ENCODE measurements at places on chromosomes 13 and 19.

DNA sequence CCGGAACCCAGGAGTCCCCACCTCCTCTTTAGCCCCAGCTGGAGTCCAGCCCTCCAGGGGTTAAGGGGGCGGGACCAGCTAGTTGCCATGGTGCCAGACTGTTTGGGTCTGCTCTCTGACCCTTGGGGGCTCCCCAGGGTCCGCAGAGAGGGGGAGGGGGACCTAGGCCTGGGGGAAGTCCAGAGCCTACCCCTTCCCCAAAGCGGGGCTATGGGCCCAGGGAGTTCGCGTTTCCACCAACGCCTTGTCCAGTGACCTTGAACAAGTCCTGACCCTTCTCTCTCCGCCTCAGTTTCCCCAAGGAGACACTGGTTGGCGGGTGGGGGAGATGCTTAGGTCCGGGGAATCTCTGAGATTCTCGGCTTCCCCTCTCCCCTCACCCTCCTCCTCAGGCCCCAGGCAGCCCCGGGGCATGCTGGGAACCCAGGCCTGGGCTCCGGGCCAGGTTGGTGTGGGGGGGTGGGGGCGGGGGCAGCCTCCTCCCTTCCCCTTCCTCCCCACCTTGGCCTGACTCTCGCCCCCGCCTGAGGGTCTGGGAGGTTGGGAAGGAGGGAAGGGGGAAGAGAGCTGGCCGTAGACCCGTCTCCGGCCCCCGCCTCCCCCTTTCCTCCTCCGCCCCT lies 2.6 kb upstream of the SPACA6 start:
- peak; percentile 90 for DNase-seq

DNA sequence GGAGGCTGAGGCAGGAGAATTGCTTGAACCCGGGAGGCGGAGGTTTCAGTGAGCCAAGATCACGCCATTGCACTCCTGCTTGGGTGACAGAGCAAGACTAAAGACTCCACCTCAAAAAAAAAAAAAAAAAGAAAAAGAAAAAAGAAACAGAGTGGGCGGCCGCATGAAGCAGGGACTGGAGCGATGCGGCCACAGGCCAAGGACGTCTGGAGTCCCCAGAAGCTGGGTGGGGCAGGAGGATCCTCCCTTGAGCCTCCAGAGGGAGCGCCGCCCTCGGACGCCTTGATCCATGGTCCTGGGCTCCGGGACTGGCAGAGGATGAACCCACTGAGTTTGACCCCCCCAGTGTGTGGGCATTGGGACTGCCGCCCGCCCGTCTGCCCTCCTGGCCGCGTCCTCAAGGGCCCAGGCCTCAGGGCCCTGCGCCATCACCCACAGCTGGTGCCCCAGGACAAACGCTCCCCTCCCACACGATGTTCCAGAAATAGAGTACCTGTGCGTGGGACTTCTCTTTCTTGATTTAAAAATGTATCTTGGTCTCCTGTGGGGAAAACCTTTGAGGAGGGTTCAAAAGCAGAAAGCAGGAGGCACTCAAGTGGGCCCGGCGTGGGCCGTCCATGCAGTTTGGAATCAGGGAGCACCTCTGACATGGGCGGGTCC lies 15.5 kb downstream of the BTBD2 start:
- DNase-seq, result no peak

GRCh38 chr19:57263244-57263741 lies 17.0 kb upstream of the ZNF460 start:
- no peak for DNase-seq

DNA sequence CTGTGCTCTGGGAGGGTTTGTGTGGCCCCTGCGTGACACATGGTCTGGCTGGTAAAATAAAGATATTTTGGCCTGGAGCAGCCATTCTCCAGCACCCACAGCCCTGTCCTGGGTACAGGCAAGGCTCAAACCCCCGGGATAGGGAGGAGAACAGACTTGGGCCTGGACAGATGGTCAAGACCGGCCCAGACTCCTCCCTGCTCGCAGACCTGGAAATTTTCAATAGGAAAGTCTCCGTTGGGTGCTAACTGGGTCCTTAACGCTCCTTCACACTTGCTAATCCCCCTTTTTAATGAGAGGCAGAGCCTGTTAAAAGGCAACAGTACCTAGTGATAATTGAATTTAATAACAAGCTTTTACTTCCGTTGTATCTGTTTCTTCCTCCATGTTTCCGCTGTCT lies 2.5 kb downstream of the PALM start:
- DNase-seq, result no peak

DNA sequence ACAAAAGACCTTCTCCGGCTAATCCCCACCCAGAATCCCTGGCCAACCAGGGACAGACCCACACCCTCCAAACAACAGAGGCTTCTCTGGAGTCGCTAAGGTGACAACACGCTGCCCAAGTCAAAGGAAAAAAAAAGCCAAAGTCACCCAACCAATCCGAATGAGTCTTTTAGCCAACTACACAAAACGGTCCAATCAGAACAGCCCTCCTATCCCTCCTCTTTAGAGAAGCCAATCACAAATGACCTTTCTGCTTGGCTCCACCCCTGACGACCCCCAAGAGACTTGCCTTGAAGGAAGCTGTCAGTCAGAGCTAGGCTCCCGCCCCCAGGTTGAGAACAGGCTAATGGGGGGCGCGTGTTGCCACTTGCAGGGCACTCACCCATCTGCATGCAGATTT lies 6.6 kb upstream of the FBXW9 start:
- DNase-seq, result peak; percentile 78

GRCh38 chr13:111423168-111423785 lies 102.8 kb downstream of the TEX29 start:
- DNase-seq, result no peak

DNA sequence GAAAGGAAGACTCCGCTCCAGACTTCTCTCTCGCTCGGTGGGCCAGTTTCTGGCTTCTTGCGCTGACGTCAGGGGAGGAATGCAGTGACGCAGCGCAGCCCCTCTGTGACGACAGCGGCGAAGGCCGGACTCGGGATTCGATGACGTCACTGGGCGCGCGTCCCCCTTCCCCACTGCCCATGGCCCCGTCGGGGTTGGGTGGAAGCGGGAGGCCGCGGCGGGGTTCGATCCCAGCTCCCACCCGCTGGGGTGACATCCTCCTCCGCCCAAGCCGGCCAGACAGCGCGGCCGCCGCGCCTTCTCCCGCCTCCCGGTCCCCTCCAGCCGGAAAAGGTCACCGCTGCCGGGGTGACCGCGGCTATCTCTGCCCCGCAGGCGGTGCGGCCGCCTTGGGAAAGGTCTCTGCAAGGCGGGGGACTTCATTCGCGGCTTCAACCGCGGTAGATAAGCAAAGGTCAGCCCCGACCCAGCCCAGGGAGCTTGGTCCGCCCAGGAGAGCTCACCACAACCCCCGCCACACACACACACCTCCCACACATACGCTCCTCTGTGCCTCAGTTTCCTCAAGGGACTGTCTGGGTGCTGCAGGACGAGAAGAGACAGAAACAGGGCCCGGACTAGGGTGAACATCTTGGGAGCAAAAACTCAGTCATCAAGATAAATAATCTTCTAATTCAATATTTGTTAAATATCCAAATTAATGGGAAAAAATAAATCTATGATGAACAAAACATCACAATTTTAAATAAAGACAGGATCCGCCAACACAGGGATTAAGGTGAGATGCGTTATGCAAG lies 844 bp upstream of the RFX1 start:
- peak; percentile 93 for DNase-seq

DNA sequence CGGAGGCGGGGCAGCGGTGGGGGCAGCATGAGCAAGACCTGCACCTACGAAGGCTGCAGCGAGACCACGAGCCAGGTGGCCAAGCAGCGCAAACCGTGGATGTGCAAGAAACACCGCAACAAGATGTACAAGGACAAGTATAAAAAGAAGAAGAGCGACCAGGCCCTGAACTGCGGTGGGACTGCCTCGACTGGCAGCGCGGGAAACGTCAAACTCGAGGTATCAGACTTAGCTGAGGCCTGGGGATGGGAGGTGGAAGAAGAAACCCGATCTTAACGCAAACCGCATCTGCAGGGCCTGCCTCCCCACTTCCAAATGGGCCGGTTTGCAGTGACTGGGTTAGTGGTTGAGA lies 693 bp downstream of the RFXAP start:
- DNase-seq, result no peak

GRCh38 chr19:36420961-36421748 lies 2.7 kb upstream of the ZFP82 start:
- DNase-seq, result peak; percentile 55

DNA sequence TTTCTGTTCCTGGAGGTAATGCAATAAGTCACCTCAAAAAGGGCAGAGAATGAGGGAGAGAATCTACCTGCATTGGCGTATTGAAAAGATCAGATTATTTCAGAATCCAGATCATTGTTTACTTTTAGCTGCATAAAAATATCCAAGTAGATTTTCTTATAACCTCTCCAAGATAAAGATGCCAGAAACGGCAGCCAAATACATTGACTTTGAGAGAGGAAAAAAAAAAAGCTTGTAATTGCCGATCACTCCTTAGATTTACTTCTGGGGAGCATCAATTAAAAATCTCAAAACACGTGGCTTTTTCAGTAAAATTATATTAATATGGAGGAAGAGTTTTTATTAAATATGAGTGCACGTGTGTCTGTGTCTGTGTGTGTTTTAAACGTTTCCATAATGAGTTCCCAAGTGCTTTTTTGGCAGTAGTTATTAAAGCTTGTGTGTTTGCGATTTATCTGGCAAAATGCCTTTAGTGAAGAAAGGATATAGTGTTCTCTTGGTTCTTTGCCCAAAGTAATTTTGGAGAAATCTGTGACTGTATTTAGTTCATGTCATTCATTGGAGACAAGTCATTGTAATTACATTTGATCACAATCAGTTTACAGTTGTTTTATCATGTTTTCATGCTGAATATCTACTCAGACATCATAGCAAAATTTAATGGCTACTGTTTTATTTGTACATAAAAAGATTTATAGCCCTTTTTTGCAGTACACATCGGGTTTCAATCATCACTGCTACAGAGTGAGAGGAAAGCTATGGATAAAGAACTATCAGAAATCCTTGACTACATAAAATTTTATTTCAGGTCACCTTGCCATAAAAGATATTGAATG lies 176.1 kb downstream of the TM9SF2 start:
- DNase-seq, result no peak

DNA sequence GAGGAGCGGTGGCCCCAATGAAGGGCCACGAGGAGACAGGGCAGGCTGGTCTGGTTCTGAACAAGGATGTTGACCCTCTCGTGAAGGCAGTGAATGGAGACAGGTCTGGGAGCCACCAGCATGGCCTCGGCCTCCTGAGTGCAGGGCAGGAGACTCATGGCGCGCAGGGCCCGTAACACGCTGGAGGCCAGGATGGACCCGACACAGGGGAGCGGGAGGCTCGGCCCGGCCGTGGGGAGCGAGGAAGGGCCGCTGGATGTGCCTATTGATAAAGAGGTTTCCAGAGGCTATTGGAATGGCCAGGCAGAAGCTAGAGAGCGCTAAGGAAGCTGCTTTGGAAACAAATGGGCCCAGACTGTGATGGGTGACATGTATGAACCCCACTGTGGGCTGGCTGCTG lies 132.5 kb downstream of the STK24 start:
- DNase-seq, result no peak

DNA sequence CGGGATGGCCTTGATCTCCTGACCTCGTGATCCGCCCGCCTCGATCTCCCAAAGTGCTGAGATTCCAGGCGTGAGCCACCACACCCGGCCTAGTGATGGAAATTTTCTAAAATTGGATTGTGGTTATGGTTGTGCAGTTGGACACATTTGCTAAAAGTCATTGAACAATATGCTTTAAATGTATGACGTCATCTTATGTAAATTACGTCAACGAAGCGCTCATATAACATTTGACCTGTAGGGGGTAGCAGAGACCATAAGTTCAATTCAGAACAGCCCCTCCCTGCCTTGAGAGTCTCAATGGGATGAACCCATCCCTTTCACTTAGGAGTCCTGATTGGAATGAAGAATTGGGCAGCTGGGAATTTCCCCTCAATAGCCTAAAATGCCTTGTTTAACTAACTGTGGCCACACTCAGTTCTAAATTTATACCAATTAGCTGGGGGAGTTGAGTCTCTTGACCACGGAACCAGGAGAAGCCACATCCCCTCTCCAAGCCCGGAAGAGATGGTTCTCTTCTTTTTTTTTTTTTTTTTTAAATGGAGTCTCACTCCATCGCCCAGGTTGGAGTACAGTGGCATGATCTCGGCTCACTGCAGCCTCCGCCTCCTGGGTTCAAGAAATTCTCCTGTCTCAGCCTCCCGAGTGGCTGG lies 15.2 kb upstream of the TLE6 start:
- peak; percentile 40 for DNase-seq

DNA sequence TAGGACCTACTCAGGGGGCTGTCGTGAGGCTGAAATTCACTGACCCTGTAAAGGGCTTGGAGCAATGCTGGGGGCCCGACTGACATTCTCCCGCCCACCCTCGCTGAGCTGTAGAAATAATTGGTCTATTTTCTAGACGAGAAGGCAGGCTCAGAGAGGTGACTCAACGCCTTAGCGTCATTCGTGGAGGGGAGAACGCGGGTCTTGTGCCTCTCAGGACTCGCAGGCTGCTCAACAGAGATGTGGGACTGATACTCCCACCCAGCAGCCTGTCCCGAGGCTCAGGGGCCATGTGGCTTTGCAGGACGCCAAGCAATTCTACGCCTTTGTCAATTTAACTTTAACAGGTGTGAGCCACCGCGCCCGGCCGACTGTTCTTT lies 23.6 kb upstream of the ASPDH start:
- no peak for DNase-seq

DNA sequence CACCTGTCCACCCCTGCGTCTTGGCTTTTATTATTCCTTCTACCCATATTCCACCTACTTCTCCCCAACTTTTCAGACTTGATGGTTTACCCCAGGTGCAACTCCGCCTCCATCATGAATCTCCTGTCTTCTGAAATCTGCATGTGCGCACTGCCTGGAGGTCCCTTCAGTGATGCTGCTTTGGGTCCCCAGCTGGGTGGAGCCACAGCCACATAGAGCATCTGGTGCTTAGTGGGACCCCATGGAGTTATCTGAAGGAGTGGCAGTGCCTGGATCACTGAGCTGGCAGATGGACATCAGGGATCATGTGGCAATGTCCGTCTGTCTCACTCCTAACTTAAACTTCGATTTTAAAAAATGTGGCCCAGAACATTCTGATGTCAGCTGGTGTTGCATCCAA lies 13.5 kb downstream of the ZNF536 start:
- DNase-seq, result no peak

- DNase-seq, result no peak
Observed at GRCh38 chr13:72004784-72005374, 137.9 kb upstream of the DACH1 start.
